Osteoblast (primary cell): ENCODE measurements at places on chromosomes 7 and 10. TPM values are rescaled to one million over a fixed set of nuclear protein-coding genes. Genes with fewer than 3 reads are reported as not detected.

EBLN1 gene
- not detected in 2 replicates for total RNA-seq

- H3K4me3 ChIP-seq: peak within 1 kb of the TSS; percentile 77
- no peak within 1 kb of the TSS for H3K27ac ChIP-seq
- H3K4me1 ChIP-seq: peaks cover 19% of the 10 kb centered on the region
- H3K36me3 ChIP-seq: no peaks in the 10 kb centered on the region
Measured at GRCh38 chr7:100827330-100828226, at the start of gene EPHB4. Gene EPHB4 (minus strand): TSS chr7:100827523. CDS start chr7:100827030, 493 bp downstream.

SSC4D gene
- total RNA-seq: 0.88 and 1.1 TPM in 2 replicates

ASAH2 gene
- 0.36 and 0.59 TPM in 2 replicates for total RNA-seq

AMZ1 gene
- 2.1 and 2.5 TPM in 2 replicates for total RNA-seq

MUC12 gene
- total RNA-seq: under 0.01 and 0.59 TPM in 2 replicates

CPN1 gene
- not detected in 2 replicates for total RNA-seq

OR6V1 gene
- not detected in 2 replicates for total RNA-seq

GRCh38 chr7:100895956-100896731, 456 bp upstream of the ACHE start:
- peak; percentile 73 for DNase-seq
- H3K4me1 ChIP-seq: no peaks in the 10 kb centered on the region
- no peaks in the 10 kb centered on the region for H3K36me3 ChIP-seq
- no peak overlapping the region for H3K4me3 ChIP-seq
- peaks cover 36% of the 10 kb centered on the region for H3K27me3 ChIP-seq

PIK3AP1 gene
- total RNA-seq: 0.36 and 0.88 TPM in 2 replicates

GRCh38 chr10:87927091-87927490, 63.7 kb downstream of the PTEN start:
- no peaks in the 10 kb centered on the region for H3K27me3 ChIP-seq
- no peaks in the 10 kb centered on the region for H3K36me3 ChIP-seq
- peaks cover 37% of the 10 kb centered on the region for H3K4me1 ChIP-seq
- no peak overlapping the region for H3K4me3 ChIP-seq

GRCh38 chr7:106074257-106074656, 37.9 kb downstream of the SYPL1 start:
- no peaks in the 10 kb centered on the region for H3K36me3 ChIP-seq
- DNase-seq: no peak
- no peak overlapping the region for H3K4me3 ChIP-seq
- H3K4me1 ChIP-seq: peaks cover 1% of the 10 kb centered on the region
- H3K27me3 ChIP-seq: no peaks in the 10 kb centered on the region

GRCh38 chr7:155925682-155926081, 113.4 kb upstream of the SHH start:
- H3K27ac ChIP-seq: no peak overlapping the region
- H3K4me3 ChIP-seq: no peak overlapping the region
- no peaks in the 10 kb centered on the region for H3K27me3 ChIP-seq
- DNase-seq: no peak
- H3K36me3 ChIP-seq: no peaks in the 10 kb centered on the region

- H3K4me1 ChIP-seq: peaks cover 24% of the 10 kb centered on the region
- H3K27me3 ChIP-seq: no peaks in the 10 kb centered on the region
- H3K4me3 ChIP-seq: no peak overlapping the region
- peak; percentile 76 for DNase-seq
- H3K27ac ChIP-seq: peak overlapping the region; percentile 93
Measured at GRCh38 chr10:52442576-52442975, 128.5 kb downstream of the DKK1 start.

NPY4R2 gene
- not detected in 2 replicates for total RNA-seq

DNA sequence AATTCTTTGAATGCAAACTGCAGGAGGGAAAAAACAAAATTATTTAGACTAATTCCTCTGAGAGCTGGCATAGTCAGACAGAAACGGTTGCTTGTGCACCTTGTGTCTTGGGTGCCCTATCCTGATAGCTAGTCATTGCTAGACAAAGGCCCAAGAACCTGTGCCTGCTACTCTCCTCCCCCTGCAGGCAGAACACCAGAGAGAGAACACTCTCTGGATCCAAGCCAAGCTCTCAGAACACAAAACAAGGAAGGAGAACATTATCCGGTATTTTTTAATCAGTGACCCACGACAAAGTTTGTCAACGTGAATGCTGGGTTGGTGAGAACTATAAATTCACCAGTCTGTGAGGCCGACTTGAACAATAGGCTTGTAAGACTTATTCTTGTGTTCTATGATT, 18.8 kb upstream of the PPP1R9A start:
- H3K27me3 ChIP-seq: no peaks in the 10 kb centered on the region
- no peak overlapping the region for H3K27ac ChIP-seq
- no peak overlapping the region for H3K4me3 ChIP-seq

- H3K4me3 ChIP-seq: no peak overlapping the region
- peaks cover 10% of the 10 kb centered on the region for H3K27me3 ChIP-seq
- H3K27ac ChIP-seq: no peak overlapping the region
- no peaks in the 10 kb centered on the region for H3K36me3 ChIP-seq
Measured at GRCh38 chr10:15624401-15625196, 95.1 kb downstream of the ITGA8 start.

- no peak overlapping the region for H3K27ac ChIP-seq
- H3K27me3 ChIP-seq: no peaks in the 10 kb centered on the region
- no peaks in the 10 kb centered on the region for H3K4me1 ChIP-seq
- no peaks in the 10 kb centered on the region for H3K36me3 ChIP-seq
- DNase-seq: peak; percentile 92
- no peak overlapping the region for H3K4me3 ChIP-seq
Measured at GRCh38 chr7:44534501-44534900, 6.6 kb downstream of the NPC1L1 start.

GRCh38 chr7:43639858-43640491, 57.1 kb downstream of the STK17A start:
- H3K27ac ChIP-seq: peak overlapping the region; percentile 82
- H3K36me3 ChIP-seq: peaks cover 49% of the 10 kb centered on the region
- peaks cover 46% of the 10 kb centered on the region for H3K4me1 ChIP-seq
- no peak overlapping the region for H3K4me3 ChIP-seq

SPDYE9 gene
- total RNA-seq: not detected in 2 replicates

TSPAN14 gene
- total RNA-seq: 19.2 and 23.9 TPM in 2 replicates

PLXNA4 gene
- 4.3 and 6.5 TPM in 2 replicates for total RNA-seq

DNA sequence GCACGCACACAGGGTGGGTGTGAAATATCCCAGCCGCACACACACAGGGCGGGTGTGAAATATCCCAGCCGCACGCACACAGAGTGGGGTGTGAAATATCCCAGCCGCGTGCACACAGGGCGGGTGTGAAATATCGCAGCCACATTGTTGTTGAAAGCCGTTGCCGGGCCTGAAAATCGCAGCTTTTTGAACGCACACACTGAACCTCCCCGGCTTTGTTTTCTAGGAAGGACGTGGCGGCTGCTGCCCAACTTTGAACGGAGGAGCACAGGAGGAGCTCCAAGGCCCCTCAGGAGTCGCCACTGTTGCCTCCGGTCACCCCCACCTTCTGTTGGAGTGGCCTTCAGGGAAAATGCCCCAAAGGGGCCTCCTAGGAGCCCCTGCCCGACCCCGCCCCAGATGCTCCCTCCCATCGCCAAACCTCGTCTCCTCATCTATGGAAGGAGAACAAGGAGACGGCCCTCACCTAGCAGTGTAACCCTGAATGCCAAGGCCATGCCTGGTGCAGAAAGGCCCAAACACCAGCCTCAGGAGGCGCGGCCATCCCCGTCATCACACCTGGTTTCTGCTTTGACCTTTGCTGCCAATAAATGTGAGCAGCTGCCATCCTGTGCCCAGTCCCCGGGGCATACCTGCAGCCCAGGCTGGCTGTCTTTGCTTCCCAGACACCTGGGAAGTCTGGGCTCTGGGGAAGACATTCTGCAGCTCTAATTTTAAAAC, 318.6 kb downstream of the PTPRN2 start:
- H3K4me1 ChIP-seq: no peaks in the 10 kb centered on the region
- no peak overlapping the region for H3K4me3 ChIP-seq
- no peak overlapping the region for H3K27ac ChIP-seq
- H3K36me3 ChIP-seq: no peaks in the 10 kb centered on the region
- H3K27me3 ChIP-seq: no peaks in the 10 kb centered on the region

ZNF679 gene
- not detected in 2 replicates for total RNA-seq

- no peaks in the 10 kb centered on the region for H3K36me3 ChIP-seq
- no peak overlapping the region for H3K4me3 ChIP-seq
- H3K27ac ChIP-seq: no peak overlapping the region
Measured at GRCh38 chr7:121456015-121456414, 59.9 kb upstream of the FAM3C start.

COL1A2 gene
- 8,305 and 11,912 TPM in 2 replicates for total RNA-seq

DGKI gene
- 19.2 and 23.3 TPM in 2 replicates for total RNA-seq

- no peaks in the 10 kb centered on the region for H3K27me3 ChIP-seq
- DNase-seq: no peak
- H3K36me3 ChIP-seq: no peaks in the 10 kb centered on the region
- no peak overlapping the region for H3K27ac ChIP-seq
Measured at GRCh38 chr7:151339651-151340382, 1.8 kb upstream of the NUB1 start.
